ENCODE measurements at places on chromosomes 3 and 15. TPM values are rescaled to one million over a fixed set of nuclear protein-coding genes. Genes with fewer than 3 reads are reported as not detected.

DNA sequence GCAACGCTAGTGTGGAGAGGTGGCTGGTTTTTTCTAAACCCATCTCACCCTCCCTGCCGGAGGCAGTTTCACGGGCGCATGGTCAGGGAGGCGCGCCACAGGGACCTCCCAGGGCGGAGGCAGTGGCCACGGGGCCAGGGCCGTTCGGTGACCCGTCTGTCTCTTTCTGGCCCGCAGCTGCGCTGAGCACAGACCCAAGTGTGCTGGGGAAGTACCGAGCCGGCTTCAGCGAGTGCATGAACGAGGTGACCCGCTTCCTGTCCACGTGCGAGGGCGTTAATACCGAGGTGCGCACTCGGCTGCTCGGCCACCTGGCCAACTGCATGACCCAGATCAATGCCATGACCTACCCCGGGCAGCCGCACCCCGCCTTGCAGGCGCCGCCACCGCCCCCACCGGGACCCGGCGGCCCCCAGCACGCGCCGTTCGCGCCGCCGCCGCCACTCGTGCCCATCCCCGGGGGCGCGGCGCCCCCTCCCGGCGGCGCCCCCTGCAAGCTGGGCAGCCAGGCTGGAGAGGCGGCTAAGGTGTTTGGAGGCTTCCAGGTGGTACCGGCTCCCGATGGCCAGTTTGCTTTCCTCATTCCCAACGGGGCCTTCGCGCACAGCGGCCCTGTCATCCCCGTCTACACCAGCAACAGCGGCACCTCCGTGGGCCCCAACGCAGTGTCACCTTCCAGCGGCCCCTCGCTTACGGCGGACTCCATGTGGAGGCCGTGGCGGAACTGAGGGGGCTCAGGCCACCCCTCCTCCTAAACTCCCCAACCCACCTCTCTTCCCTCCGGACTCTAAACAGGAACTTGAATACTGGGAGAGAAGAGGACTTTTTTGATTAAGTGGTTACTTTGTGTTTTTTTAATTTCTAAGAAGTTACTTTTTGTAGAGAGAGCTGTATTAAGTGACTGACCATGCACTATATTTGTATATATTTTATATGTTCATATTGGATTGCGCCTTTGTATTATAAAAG lies 1.8 kb downstream of the HES1 start:
- peak; percentile 85 for DNase-seq

Gene CD200
- 3.1 TPM for total RNA-seq

Gene CAMKV
- under 0.01 TPM for total RNA-seq

Gene CSTA
- total RNA-seq: not detected

Measured in lung microvascular endothelial cell (primary cell).